ENCODE measurements at places on chromosomes 5 and 9.

GRCh38 chr5:7714119-7714518 is 136.8 kb downstream of the CFAP90 start:
- no peak for DNase-seq

DNA sequence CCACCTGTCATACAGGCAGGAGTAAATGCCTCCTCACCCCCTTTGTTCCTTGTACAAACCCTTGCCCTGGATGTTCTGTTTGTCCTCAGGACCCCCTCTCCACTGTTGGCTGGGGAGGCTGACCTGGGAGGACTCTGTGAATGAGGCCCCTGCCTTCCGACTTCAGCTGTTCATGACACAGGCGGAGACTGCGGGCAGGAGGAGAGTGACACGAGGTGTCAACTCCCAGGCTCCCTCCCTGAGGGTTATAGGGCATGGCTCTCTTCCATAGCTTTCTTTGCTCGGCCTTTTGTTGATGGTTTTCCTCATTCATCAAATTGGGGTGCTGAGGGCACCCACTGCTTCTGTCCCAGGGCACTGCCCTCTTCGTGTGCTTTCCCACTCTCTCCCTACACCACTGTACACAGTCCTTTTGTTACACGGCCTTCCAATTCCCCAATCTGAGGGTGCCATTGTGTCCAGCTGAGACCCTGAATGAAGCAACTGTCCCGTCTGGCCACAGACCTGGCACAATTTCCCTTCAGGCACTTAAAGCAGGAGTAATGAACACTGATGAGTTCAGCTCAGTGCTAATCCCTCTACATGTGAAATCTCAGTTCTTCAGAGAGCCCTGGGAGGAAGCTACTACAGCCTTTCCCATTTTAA is 33.8 kb downstream of the KCNIP1 start:
- DNase-seq = no peak

GRCh38 chr5:110896901-110897300 is 158.1 kb downstream of the SLC25A46 start:
- DNase-seq = no peak

DNA sequence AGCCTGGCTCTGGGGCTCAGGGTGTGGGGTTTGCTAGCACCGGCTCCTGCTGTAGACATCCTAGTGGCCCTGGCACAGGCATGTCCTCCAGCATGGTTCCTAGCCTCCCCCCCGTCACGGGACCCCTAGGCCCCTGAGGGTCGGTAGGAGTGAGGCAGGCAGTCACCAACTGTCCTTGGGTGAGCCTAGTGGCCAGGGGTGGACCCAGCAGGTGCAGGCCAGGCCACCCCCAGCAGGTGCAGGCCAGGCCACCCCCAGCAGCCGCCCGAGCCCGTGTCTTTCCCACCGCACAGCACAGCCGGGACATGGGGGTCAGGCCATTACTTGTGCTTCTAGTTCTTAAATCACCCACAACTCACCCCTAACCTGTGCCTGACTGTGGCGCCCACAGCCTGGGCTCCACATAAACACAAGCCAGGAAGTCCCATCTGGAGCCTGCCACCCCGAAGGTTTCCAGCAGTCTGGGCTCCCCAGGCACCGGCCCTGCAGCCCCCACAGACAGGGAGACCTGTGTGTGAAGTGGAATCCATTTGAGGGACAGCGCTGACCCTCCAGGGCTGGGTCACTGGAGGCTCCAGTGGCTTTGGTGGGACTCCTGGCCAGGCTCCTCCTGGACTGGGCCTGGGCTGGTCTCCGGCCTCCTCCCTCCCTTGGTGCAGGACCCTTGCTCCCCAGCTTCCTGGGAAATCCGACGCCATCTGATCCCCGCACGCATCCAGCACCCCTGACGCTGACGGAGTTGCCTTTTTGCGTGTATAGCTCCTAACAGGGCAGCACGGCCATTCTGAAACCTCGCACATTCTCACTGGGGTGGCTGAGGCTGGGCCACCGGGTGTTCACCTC is 114.1 kb upstream of the LPCAT1 start:
- no peak for DNase-seq

- no peak for DNase-seq
Measured at GRCh38 chr5:64861281-64861680, 92.6 kb downstream of the CWC27 start.

DNA sequence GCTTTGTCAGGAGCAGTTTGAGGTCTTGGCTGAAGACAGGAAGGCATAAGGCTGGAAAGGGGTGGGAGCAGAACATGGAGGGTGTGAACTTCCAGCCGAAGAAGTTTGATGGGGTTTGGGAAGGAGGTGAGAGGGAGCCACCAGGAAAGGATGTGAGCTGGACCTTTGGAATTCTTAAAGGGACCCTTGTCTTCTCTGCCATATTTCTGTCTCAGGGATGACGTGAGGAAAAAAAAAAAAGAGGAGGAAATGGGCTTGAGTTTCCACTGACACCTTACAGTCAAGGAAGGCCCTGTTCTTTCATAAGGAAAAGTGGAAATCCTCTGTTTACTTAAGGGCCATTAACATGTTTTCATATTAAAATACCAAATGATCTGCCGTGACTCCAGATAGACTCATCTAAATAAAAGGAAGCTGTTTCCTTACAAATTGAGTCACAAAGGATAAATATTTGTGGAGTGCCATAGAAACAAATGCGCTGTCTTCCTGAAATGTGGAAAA is 132.1 kb downstream of the PALM2AKAP2 start:
- no peak for DNase-seq

DNA sequence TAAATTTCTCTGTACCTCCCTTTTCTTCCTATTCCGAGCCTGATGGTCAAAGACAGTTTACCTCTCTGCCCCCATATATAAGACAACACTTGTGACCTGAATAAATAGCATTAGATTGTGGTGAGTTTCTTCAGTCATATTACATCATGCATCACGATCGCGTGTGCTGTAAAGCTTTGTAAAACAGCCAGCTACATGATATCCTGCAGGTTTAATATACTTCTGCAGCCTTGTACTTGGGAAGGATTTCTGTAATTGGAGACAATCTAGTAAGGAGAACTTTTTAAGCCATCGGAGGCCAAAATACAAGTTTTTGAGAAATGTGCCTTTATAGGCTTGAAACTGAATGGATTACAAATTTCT is 711.8 kb upstream of the WWC1 start:
- no peak for DNase-seq

DNA sequence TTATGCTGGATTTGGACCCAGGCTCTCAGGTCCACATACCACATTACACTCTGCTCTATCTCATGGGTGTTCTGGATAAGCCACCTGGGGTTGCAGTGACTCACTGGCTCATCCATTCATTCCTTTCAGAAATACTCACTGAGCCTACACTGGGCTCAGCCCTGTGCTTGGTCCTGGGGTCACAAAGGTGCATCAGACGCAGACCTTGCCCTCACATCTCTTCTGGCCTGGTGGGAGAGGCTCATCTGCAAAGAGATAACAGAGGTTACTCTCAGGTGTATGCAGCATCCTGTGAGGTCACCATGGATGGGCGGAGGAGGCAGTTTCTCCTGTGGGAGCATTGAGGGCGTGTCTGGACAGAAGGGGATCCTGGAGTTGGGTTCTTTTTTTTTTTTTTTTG is 12.1 kb downstream of the CDHR2 start:
- DNase-seq = no peak

- DNase-seq = no peak
Measured at GRCh38 chr9:114084282-114085073, 6.4 kb upstream of the AMBP start.

- no peak for DNase-seq
Measured at GRCh38 chr9:99023831-99024230, 80.1 kb downstream of the COL15A1 start.

- DNase-seq = no peak
Measured at GRCh38 chr5:20611620-20612019, 623.6 kb upstream of the CDH18 start.

DNA sequence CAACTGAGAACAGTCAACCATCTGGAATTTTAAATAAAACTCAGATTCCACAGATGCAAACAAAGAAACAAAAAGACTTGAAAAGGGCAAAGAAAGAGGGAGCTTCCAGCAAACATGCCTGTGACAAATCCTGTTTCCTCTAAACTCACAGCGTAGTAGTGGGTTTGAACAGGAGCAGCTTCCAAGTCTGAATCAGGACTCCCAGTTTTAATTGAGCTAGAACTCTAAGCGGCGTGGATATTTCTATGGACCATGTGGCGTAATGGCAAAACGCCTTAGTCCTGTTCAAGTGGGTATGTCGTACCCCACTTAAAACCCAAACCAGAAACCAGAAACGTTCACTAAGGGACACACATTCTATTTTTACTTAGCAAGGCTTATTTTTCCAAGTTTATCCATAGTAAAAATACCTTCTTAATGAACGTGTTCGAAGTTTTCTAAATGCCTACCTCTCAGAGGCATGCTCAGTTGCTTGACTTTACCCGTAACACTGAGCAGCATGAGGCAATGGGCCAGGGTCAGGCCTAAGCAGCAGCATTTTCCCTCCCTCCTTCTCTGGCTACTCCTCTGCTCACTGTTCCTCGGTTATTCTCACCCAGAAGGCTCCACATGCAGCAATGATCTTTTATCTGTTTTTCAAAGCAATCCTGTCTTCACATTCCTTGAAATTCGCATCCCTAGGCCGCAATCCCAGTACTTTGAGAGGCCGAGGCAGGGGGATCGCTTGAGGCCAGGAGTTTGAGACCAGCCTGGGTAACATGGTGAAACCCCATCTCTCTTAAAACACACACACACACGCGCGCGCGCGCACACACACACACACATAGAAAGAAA is 77.9 kb downstream of the FNBP1 start:
- no peak for DNase-seq

GRCh38 chr5:33465120-33465519 is 24.4 kb downstream of the TARS1 start:
- no peak for DNase-seq

DNA sequence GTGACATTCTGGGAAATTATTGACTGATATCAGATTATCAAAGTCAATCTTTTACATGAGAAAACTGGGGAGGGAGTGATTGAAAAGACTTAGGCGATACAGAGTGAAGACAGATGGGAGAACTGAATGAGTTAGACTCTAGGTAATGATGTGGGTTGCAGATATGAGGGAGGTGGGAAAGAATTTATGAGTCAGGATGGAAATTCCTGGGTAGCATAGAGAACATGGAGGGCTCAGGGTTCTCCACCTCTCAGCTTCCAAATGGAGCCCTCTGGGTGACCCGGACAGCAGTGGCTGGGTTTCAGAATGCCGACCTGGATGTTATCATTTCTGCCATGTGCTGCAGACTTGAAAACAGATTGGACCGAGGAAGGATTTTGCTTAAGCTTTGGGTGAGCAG is 75.4 kb upstream of the SHB start:
- no peak for DNase-seq

- no peak for DNase-seq
Measured at GRCh38 chr5:159704160-159704559, 212.1 kb upstream of the ADRA1B start.

DNA sequence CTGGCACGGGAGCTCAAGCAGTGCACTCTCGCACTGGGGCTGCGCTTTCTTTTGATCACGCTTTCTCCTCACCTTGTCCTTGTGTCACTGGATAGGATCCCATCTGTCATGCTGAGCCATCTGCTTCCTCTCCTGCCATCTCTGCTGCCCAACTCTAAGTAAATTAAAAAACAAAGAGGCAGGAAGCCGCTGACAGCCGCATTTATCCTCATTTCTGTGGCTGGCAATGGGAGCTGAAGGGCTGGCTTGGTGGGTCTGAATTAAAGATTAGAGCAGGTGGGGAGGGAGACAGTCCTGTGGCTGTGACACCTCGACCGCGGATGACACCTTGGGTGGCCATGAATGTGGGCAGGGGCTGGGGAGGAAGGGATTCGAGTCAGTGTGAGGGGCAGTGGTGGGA is 159.2 kb upstream of the ALDH1B1 start:
- no peak for DNase-seq

DNA sequence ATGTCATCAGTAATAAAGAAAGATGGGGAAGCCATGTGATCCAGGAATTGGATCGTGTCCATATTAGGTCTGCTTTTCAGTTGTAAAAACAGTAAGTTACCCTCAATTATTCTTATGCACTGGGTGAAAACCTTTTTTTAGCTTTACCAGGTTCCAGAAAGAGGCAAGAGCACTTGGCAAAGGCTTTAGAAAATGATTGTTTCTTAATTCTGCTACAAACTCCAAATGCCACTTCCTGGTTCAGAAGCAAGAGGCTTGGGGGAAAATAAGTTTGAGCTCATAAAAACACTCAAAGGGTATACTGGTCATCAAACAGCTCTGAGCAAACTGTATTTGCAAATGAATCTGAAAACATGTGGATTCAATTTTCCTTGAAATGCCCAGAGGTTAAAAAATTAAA is 615.6 kb downstream of the EBF1 start:
- no peak for DNase-seq
